ENCODE measurements at places on chromosomes 2 and 18.
A peak's percentile ranks its signal among the peaks of the same experiment; 100 is the strongest.

GRCh38 chr2:30323499-30323898 lies 92.2 kb downstream of the LBH start:
- DNase-seq, result no peak

- no peak for DNase-seq
These were observed 112.2 kb downstream of the MEIS1 start for GRCh38 chr2:66547118-66547517.

DNA sequence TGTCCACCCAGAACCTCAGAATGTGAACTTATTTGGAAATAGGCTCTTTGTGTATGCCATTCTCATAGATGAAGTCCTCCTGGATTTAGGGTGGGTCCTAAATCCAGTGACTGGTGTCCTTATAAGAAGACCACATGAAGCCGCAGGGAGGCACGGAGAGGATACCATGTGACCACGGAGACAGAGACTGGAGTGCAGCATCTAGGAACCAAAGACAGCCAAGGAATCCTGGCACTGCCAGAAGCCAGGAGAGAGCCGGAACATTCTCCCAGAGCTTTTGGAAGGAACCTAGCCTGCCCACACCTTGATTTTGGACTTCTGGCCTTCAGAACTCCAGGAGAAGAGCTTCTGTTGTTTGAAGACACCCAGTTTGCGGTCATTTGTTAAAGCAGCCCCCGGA lies 49.7 kb downstream of the ARL4C start:
- no peak for DNase-seq

- no peak for DNase-seq
These were observed 400.7 kb downstream of the NBAS start for GRCh38 chr2:15160201-15160991.

- no peak for DNase-seq
These were observed 55.1 kb upstream of the IL1RL1 start for GRCh38 chr2:102256276-102256675.

- no peak for DNase-seq
These were observed 1.0 kb downstream of the PSTPIP2 start for GRCh38 chr18:46070815-46071652.

DNA sequence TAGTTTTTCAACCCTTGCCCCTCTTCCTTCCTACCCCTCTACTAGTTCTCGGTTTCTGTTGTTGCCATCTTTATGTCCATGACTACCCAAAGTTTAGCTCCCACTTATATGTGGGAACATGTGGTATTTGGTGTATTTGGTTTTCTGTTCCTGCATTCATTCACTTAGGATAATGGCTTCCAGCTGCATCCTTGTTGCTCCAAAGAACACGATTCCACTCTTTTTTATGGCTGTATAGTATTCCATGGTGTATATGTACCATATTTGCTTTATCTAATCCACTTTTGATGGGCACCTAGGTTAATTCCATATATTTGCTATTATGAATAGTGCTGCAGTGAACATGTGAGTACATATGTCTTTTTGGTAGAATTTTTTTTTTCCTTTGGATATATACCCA lies 20.6 kb upstream of the DSC1 start:
- no peak for DNase-seq

GRCh38 chr2:137952586-137953129 lies 11.6 kb upstream of the HNMT start:
- no peak for DNase-seq

DNA sequence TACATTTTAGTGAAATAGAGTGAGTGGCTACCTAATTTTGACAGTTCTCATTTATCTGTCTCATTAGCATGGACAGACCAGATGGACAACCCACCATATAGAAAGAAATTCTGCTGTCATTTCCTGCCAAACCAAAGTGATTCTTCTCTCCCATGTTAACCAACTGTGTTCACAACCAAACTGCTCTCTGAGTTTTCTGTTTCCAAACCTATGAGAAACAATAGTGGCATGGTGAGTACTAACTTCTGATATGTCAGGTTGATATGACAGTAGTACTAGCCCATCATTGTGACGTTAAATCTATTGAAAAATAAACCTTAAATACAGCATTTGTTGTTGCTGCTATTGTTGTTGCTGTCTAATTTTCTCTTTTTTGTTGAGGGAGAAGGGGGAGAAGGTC lies 72.7 kb downstream of the IKZF2 start:
- DNase-seq, result no peak

DNA sequence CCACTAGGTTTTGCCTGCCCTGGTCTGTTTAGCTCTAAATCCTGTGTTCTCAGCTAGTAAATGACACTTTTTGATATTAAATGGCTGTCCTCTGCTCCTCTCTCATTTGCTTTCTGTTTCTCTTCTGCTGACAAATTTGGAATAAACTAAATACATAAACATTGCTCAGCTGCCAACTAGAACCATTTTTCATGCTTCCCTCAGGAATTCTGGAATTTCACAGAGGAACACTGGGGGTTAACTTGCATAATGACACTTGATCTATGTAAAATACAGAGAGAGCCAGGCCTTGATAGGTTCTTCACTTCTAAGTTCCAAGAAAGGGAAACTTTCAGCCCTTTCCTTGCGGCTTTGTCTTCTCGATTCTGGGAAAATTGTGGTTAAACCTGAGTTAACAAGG lies 450.6 kb upstream of the ST6GAL2 start:
- DNase-seq, result no peak

DNA sequence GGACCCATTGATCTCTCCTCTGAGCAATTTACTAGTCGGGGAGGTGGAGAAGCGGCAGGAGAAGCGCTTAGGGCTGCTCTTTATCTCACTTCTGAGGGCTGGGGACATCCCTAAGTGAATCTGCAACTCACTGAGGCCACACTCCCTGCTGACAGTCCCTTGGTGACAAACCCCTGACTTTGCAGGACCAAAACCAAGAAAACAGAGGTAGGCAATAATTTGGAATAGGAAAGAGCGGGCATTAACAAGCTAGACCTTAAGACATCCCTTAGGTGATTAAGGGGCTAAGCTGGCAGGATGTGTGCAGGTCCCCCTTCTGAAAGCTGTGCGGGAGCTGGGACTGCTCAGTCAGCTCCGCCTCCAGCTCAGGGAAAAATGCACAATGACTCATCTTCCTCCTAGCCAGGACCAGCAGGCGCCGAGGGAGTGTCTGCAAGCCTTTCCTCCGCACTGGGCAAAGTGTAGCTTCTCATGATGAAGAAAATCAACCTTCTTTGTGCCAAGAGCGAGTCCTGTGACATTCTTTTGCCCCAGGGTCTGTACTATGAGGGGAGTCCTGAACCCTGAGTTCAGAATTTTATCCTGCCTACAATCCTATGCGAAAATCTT lies 63.3 kb downstream of the BOD1L2 start:
- no peak for DNase-seq

DNA sequence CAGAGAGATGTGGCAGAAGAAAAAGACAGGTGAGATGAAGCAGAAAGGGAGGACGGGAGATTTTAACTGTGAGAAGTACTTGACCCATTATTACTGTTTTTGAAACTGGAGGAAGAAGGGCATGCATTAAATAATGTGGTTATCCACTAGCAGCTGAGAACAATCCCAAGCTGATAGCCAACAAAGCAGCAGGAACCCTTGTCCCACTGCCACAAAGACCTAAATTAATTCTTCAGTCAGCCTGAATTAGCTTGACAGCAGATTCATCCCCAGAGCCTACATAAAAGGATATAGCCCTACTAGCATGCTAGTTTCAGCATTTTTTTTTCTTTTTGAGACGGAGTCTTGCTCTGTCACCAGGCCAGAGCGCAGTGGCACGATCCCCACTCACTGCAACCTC lies 19.5 kb upstream of the REG3A start:
- DNase-seq, result no peak

DNA sequence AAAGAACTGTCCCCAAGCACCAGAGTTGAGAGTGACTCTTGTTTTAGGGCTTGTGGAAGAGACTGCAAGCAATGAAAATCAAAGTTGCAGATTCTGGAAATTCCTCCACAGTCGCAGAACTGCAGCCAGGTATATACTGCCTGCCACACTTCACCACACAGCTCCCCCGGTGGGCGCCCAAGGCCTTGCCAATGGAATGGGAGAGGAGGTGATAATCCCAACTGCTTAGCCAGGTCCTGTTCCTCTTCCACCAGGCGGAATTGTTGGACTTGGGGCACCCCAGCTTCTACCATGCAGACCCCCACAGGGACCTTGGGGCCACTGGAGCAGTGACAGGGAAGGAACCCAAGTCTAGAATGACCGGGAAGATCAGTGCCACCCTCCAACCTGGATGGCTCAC lies 4.8 kb upstream of the PDIA6 start:
- no peak for DNase-seq

GRCh38 chr2:86221066-86221684 lies 21.9 kb downstream of the MRPL35 start:
- peak; percentile 54 for DNase-seq

- no peak for DNase-seq
These were observed 691.8 kb upstream of the CHAC2 start for GRCh38 chr2:53075760-53076159.

DNA sequence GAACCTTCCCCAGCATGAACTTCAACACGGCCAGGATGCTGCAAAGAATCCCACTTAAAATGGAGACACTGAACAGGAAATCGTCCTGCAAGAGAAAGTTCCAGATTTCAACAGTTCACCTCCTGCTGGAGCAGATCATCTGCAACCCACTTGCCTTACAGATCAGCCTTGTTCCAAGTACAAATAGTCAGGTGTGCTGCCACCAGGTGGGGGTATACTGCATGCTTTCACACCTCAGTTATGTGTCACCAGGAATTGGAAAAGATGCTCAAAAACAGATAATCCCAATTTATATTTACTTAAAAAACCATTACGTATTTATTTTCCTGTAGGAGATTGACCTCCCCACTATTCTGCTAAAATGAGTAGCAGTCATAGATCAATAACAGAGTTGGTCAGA lies 212.3 kb downstream of the MGAT5 start:
- no peak for DNase-seq

GRCh38 chr18:44096016-44096415 lies 584.7 kb upstream of the SETBP1 start:
- DNase-seq, result no peak

DNA sequence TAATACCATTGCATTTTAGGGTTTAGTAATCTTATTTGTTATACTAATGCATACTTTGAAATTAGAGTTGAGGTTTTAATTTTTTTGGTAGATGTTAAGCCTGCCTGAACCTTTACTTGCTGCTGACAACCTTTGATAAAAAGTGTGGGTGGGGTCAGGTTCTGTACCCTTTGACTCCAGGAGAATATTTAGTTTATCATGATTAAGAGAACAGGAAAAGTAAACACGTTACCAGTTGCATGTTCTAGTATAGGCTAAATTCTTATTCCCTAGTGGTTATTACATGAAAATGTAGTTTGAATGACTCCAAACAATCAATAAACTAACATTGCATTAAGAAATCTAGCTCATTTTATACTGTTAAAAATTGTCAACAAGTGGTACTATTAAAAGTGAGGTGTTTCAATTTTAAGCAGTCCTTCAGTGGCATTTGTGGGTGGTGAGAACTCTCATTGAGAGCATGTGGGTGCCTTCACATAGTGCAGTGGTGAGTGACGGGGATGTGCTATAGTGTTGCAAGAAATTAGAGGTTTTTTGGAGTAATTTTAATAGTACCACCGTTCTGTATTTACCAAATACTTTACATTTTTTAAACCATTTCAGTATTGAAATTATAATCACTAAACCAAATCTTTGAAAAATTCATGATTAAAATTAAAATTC lies 29.9 kb downstream of the PHLPP1 start:
- no peak for DNase-seq

- DNase-seq, result no peak
These were observed 44.5 kb downstream of the LRATD1 start for GRCh38 chr2:14677039-14677438.

DNA sequence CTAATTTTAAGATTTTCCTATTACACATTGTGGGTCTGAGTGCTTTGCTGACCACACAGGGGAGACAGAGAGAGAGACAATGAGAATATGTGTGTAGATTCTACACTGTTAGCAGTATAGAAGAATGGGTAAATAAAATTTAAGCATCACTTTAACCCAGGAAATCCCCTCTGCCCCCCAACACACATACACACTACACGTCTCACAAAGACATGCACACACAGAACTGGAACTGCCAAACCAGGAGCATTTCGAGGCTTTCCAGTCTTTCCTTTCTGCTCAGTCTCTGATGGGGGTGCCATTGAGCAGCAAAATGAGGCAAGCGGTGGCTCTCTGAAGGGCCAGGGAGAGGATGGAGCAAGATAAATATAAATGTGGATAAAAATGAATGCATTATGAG lies 2.5 kb downstream of the MERTK start:
- DNase-seq, result no peak

DNA sequence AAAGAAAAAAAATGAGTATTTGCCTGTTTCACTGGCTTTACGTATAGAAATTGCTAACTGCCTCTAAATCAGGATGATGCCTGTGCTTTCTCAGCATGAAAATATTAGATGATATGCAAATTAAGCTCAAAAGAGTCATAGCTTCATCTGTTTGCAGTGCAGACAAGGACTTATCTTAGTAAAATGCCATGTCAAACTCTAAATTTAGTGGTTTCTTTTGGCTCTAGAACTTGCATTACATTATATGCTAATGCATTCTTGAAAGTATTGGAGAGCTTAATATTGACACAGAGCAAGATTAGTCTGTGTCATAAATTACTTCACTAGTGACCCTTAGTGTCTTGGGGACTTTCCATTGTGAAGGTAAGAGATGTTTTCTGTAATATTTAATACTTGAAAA lies 1109.1 kb upstream of the NRXN1 start:
- DNase-seq, result no peak

DNA sequence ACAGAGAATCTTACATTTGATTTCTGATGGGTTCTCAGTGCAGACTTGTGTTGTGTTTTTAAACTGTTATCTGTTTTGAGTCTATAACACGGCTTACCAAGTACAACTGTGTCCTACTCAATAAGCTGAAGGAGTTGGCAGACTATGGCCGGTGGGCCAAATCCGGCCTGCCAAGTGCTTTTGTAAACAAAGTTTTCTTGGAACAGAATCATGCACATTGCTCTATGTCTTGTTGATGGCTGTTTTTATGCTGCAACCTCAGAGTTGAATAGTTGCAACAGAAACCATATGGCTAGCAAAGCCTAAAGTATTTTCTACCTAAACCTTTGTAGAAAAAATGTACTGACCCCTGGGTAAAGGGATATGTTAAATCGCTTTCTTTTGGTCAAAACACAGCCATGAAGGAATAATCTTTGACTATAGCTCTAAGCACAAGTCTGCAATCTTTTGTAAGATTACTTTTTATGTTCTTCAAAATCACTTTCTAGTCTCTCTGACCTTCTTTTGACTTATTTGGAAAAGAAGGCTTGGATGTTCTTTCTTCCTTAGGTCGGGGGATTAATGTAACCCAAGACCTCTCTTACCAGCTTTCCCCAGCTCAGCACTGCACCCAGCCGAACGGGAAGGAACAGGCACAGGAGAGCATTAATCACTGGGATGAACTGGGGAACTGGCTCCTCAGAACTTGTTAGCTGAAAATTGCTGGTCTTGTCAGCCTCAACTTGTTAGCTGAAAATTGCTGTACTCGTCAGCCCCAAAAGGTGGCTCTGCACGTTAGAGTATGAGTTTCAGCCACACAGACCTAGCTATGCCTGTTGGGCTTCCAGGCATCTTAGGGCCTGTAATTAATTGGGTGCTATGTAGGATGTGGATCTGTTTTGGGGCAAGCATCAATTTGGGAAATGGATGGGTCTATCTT lies 75.4 kb downstream of the CD8B2 start:
- no peak for DNase-seq

- no peak for DNase-seq
These were observed 107.1 kb downstream of the GLI2 start for GRCh38 chr2:120842456-120843439.

- DNase-seq, result no peak
These were observed 398.0 kb upstream of the CDH20 start for GRCh38 chr18:60935041-60935910.

- no peak for DNase-seq
These were observed 131.6 kb upstream of the SATB2 start for GRCh38 chr2:199589306-199589705.

- DNase-seq, result no peak
These were observed 35.5 kb downstream of the SCN2A start for GRCh38 chr2:165274698-165275097.

All from stimulated activated CD4-positive, alpha-beta T cell treated with anti-CD3 and anti-CD28 coated beads, TNF-alpha, amount 100 ng/mL, for 24 hours (primary cell).